AG08396 (cell line): ENCODE measurements at places on chromosomes 4 and X.

GRCh38 chr4:95183656-95184408 lies 364.9 kb downstream of the UNC5C start:
- DNase-seq, result no peak

DNA sequence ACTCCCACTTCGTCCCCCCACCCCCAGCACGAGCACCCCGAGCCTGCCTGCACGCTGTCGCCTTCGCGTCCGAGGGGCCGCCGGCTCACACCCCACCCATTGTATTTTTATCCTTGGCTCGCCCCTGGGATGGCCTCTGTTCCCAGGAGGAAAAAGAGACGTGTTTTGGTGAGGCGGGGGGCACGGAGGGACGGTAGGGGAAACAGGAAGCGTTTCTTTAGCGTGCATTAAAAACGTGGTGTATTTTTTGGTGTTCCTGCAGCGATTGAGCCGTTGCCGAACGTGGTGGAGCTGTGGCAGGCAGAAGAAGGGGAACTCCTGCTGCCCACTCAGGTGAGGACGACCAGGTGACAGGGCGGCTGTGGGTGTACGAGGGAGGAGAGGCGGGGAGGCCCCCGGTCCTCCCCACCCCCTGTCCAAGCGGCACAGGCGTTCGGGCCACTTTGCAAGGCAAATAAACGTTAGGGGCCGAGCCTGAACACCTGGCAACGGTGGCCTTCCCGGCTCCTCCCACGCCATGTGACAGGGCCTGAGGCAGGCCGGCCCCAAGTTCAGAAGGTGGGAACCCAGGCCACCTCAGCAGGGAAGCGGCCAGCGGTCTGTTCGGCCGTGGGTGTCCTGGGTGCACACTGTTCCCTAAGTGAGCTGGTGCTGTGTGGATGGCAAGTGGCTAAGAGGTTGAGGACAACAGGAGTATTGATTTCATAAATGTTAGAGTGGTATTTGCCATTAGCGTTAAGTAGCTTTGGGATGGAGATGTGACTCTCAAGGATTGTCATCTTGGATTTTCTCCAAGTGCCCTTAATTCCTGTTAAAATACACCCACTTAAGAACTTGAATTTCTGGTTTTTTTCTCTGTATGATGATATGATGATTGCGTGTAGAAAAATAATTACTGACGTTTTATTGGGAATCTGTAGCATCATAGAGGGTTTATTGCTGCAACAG lies 1.1 kb downstream of the TMEM131L start:
- DNase-seq, result no peak

- DNase-seq, result no peak
Observed at GRCh38 chrX:41142130-41142910, 57.1 kb downstream of the USP9X start.

DNA sequence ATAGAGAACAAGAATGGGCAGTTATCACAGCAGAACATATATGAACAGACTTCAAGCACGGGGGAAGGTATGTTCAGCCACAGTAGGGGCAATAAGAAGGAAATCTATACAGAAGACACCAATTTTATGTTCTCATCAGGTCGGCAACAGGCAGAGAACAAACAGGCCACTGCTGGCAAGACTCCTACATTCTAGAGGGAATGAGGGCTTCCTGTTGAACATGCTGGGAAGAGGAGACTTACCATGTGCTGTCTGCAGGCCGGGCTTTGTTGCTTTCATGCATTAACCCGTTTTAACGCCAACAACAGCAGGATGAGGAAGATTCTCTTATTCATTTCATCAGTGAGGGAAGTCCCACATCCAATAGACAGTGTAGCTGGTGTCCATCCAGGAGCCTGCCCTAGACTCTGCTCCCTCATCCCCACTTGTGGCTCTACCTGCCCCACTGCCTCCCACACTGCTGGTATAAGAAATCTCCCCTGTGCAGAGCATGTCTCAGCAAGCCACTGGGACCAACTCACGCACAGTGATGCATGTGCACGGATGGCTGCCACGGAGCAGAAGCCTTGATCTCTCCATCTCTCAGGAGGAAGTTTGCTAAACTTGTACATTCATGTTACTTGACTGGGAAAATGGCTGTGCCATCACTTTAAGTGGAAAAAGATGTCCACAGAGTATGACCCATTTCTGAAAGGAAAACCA lies 84.5 kb downstream of the ACOX3 start:
- no peak for DNase-seq

GRCh38 chrX:153673428-153674218 lies at the start of gene PNCK:
Gene PNCK (minus strand): TSS chrX:153673813. CDS start chrX:153673076, 737 bp downstream.
- DNase-seq, result no peak

GRCh38 chr4:2961811-2962441 lies 1.3 kb downstream of the NOP14 start:
- DNase-seq, result no peak

- no peak for DNase-seq
Observed at GRCh38 chrX:16992445-16992844, 46.0 kb downstream of the REPS2 start.

GRCh38 chr4:139840773-139841172 lies 175.2 kb downstream of the MGST2 start:
- no peak for DNase-seq

GRCh38 chr4:107997794-107998193 lies 8.1 kb downstream of the HADH start:
- DNase-seq, result no peak

- no peak for DNase-seq
Observed at GRCh38 chrX:23497919-23498318, 163.3 kb downstream of the PTCHD1 start.

DNA sequence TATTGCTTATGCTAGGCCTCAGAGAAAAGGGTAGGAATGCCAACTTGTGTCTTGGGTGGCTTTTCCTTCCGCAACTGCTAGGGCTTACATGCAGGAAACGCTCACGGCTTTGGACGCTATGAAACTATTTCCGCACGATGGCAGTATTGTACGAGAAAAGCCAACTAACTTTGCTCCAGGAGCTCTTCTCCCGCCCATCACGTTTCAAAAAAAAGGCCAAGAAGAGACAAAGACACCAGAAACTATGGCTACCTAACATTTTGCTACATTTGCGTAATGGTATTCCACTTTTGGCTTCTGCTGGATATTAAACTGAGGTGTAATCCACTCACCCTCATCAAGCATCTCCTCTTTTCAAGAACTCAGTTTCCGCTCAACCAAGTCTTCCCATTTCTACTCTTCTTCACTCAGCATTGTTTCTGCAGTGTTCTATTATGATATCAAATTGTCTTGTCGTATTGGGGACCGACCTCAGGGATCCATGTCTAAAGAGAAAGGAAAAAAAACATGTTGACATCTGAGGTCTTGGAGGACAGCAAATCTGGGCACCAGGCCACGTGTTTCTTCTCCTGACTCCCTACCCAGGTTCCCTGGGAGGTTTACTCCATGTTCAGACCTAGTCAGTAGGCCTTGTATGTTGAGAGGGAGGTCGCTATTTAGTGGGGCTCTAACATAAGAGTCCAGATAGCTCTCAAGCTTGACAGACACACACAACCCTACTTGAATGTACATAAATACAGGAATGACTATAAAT lies 239.4 kb upstream of the STK26 start:
- DNase-seq, result peak; percentile 32

GRCh38 chrX:38746102-38746501 lies 55.2 kb upstream of the MID1IP1 start:
- DNase-seq, result no peak

GRCh38 chrX:46165411-46165810 lies 379.8 kb downstream of the ZNF674 start:
- DNase-seq, result peak; percentile 17

DNA sequence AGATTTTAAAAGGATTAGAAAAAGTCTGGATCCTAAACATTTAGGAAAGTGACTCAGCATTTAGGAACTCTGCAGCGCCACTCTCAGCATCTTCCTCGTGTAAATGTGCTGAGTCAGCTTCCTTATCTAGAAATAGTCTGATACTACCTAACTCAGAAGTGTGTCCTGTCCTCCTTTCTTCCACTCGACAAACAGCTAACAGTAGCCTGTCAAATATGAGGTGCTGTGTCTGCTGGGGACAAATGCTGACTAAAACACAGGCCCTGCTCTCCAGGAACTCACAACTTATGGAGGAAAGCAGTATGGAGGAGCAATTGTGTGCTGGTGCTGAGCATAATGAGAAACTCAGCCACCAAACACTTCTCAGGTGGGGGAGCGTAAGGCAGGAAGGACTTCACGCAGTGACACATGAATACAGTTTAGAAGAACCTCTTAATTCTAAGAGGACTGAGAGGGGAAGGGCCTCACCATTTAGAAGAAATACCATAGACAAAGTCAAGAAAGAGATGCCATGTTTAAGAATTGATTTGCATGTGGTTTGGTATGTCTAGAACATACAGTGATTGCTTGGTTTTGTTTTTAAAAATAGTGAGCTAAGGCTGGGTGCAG lies 125.3 kb downstream of the SOWAHB start:
- no peak for DNase-seq

- no peak for DNase-seq
Observed at GRCh38 chrX:43333543-43333942, 322.6 kb upstream of the MAOA start.

DNA sequence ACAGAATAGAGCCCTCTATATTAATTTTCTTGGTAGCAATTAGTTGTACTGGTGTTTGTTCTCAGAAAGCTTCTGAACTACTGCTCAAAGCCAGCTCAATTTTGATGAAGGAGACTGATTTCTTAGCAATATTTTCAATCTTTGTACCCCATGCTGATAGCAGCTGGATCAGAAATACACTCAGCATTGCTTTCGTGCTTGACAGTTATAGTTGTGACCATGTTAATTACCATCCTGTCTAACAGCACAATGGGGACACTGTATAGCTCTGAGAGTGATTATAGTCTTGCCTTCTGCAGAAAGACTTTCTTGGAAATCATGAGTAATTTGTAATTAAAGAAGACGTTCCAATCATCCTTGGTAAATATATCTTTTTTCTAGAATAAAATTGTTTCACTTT lies 79.7 kb upstream of the GNPDA2 start:
- no peak for DNase-seq

DNA sequence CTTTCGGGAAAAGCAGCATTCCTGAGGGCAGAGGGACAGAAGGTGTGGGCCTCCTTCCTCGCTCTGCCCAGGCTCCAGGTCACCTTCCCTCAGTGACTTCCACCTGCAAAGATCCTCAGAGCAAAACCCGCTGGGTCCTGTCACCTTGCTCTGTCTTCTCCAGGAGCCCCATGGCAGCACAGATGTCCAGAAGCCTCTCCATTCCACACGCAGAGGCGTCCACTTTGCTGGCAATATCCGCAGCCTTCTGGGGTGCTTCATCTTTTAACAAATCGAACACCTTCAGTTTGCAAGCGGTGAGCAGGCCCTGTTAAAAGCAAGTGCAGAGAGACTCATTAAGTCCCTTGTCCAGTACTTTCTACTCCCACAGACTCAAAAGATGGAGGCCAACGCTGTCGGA lies 27.3 kb downstream of the ASMTL start:
- no peak for DNase-seq

DNA sequence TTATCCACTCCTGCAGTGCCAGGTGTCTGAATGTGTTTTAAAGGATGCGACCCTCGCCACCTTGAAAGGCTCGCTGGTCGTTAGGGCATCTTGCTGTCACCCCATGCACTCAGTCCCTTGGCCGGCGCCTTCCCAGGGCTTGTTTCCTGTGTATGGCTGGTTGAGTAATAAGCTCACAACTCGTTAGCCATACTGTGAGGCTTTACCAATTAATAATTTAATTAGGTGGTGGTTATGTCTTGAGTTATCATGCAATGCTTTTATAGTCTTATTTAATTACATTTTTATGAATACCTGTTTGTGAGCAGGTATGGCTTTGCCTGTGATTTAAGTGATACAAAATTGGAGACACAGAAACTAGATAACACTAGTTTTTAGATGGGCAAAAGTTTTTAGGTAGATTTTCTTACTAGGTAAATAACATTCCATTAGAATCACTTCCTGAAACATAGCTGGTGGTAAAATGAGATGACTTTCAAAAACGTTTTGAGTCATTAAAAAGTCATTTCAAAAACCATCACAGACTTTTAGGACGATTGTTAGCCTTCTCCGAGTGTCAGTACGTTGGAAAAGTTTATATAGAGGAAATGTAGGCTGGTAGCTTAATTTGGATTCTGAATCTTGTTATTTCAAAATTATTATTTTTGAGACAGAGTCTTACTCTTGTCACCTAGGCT lies 18.2 kb downstream of the PTTG2 start:
- no peak for DNase-seq

GRCh38 chrX:136210243-136210642 lies 41.0 kb downstream of the MAP7D3 start:
- no peak for DNase-seq

- no peak for DNase-seq
Observed at GRCh38 chr4:124904723-124905388, 192.3 kb upstream of the ANKRD50 start.

GRCh38 chr4:2093265-2093664 lies 34.1 kb downstream of the NAT8L start:
- no peak for DNase-seq

DNA sequence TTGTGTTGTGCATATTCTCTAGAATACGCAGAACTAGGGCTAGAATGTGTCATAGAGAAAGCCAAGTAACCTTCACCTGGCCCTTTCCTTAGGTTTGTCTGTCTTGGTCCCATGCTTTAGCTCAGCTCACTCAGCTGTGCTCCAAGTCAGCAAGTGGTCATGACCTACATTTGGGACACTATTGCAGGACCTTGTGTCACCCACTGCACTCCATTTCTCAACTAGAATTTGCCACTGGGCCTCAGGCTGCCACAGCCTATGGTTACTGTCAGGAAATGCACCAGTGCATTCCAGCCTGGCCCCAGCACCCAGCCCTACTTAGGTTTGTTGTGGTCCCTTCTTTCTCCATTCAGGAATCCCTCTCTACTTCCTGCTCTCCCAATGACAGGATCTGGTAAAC lies 7.7 kb upstream of the FGG start:
- DNase-seq, result no peak

- no peak for DNase-seq
Observed at GRCh38 chrX:71618303-71618721, at the start of gene CXCR3. Gene CXCR3 (minus strand): TSS chrX:71618511. CDS start chrX:71618449, 62 bp downstream.

- no peak for DNase-seq
Observed at GRCh38 chr4:148091896-148092295, 350.3 kb downstream of the NR3C2 start.

- no peak for DNase-seq
Observed at GRCh38 chrX:107686026-107686425, 57.7 kb downstream of the PRPS1 start.

DNA sequence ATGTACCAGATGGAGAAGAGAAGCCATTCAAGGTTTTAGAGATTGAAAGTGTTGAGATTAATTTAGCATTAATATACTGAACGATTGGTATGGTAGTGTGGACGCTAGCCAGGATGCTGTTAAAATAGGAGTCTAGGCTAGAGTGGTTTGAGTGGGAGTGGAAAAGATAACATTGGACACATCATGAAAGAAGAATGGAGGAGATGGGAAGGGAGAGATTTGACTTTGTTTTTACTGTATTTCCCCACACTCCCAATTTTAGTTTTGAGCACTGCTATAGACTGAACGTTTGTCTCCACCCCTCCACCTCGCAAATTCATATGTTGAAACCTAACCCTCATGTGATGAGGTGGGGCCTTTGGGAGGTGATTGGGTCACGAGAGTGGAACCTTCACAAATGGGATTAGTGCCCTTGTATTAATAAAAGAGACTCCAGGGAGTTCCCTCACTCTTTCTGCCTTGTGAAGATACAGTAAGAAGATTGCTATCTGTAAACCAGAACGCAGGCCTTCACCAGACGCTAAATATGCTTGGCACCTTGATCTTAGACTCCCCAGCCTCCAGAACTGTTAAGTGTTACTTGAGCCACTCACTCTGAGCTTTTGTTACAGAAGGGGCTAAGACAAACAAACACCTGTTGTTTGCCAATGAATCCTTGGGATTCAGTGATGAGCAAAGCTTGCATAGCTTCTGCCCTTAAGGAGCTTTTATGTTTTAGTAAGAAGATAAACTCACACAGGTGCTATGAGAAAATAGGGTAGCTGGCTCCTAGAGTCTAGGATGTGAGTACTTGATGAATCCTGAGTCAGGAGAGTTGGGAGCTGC lies 25.8 kb downstream of the USP9X start:
- DNase-seq, result no peak

- DNase-seq, result no peak
Observed at GRCh38 chr4:21869978-21870745, 78.4 kb downstream of the KCNIP4 start.
